ENCODE measurements at places on chromosomes 5 and 9.

- DNase-seq, result no peak
Measured at GRCh38 chr5:129241755-129242154, 147.2 kb downstream of the ISOC1 start.

- DNase-seq, result no peak
Measured at GRCh38 chr9:75939536-75940111, 49.2 kb downstream of the PCSK5 start.

GRCh38 chr5:36215910-36216309, 25.8 kb downstream of the NADK2 start:
- DNase-seq, result no peak

- no peak for DNase-seq
Measured at GRCh38 chr5:139513852-139514485, 31.4 kb upstream of the STING1 start.

DNA sequence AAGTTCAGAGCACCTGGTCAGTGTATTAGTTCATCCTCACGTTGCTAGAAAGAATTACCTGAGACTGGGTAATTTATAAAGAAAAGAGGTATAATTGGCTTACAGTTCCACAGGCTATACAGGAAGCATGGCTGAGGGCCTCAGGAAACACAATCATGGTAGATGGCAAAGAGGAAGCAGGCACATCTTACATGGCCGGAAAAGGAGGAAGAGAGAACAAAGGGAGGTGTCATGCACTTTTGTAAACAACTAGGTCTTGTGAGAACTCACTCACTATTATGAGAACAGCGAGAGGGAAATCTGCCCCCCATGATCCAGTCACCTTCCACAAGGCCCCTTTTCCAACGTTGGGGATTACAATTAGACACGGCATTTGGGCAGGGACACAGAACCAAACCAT, 28.8 kb upstream of the CAVIN4 start:
- DNase-seq, result no peak

DNA sequence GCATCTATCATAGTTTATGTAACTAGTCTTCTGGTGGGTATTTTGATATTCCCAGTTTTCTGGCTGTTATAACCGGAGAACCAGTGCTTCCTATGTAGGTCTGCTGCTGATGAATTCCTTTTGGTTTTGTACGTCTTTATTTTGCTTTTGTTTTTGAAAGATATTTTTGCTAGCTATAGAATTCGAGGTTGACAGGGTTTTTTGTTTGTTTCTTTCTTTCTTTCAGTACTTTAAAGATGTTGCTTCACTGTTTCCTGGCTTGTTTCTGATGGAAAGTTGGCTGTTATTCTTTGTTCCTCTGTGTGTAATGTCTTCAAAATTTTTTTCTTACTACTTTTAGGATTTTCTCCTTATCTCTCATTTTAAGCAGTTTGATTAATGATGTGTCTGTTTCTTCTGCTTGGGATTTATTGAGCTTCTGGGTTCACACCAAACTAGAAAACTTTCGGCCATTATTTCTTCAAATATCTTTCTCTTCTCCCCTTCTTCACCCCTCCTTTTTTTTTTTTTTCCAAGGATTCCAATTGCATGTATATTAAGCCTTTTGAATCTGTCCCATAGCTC, 27.5 kb downstream of the ZNF618 start:
- DNase-seq, result no peak

DNA sequence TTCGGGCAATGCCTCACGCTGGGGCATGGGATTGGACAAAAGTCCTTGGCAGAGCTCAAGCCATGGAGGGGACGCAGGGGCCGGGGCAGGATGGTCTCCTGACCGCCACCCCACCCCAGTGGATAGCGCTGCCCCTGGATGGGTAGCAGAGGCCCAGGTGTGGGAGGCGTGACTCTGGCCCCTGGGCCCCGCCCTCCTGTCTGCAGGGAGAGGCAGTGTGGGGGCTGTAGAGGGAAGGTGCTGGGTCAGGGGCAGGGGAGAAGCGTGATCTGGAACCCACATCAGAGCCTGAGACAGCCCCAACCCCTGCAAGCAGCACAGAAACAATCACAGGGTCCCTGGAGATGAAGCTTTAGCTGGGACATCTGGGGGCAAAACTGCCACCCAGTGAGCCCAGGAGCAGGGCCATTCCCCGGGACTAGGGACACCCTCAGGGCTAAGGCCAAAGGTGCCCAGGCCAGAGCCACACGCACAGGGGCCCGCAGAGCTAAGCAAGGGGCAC, 36.2 kb downstream of the NACC2 start:
- no peak for DNase-seq

- DNase-seq, result no peak
Measured at GRCh38 chr9:109258481-109259302, 62.2 kb downstream of the EPB41L4B start.

- no peak for DNase-seq
Measured at GRCh38 chr5:80170117-80170535, 85.7 kb downstream of the SERINC5 start.

DNA sequence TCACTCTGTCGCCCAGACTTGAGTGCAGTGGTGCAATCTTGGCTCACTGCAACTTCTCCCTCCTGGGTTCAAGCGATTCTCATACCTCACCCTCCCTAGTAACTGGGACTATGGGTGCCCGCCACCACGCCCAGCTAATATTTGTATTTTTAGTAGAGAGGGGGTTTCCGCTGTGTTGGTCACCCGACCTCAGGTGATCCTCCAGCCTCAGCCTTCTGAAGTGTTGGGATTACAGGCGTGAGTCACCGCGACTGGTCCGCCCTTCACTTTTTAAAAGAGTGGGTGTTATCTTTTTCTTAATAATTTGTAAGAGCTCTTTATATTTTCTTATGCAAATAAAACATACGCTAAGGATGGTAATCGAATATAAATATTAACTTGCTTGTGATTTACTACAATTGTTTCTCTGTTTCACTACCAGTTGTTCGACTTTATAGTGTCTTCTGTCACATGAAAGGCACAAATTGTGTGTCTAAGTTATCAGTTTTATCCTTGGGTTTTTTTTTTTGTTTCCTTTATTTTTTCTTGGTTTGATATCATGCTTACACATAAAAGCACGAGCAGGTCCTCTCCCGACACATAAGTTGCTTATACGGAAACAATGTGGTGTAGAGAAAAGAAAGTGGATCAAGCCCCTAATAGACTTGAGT, 1.9 kb upstream of the GPBP1 start:
- no peak for DNase-seq

- no peak for DNase-seq
Measured at GRCh38 chr9:132077881-132078698, 1.6 kb downstream of the MED27 start.

GRCh38 chr5:131394128-131394527, 130.3 kb downstream of the CDC42SE2 start:
- no peak for DNase-seq

DNA sequence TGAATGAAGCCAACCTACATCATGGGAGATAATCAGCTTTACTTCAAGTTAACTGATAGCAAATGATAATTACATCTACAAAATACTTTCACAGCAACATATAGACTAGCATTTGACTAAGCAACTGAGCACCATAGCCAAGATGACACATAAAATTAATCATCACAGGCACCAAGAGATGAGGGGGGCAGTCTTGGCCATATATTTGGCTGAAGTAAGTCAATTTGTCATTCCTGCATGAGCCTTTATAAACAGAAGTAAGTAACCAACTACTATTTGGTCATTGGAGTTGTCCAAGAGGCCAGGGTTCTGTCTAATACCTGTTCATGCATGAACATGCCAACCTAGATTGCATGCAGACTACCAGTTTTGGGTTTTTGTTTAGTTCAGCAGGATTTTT, 53.6 kb downstream of the PDCD1LG2 start:
- DNase-seq, result no peak

DNA sequence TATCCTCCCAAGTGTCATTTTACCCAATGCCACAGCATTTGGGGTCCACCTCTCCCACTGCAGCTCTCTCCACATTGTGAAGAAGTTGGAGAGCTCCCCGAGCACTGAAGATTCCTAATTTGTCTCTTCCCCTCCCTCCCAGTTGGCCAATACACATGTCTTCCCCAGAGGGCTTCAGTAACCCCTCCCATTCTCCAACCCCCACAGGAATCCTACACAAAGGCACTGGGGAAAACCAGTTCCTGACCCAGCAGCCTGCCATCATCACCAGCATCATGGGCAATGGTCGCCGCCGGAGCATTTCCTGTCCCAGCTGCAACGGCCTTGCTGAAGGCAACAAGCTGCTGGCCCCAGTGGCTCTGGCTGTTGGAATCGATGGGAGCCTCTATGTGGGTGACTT, 87.3 kb upstream of the WWC1 start:
- no peak for DNase-seq

GRCh38 chr9:8766096-8766495, 966.5 kb upstream of the DMAC1 start:
- no peak for DNase-seq

GRCh38 chr5:157855404-157855994, 3.4 kb downstream of the CLINT1 start:
- peak; percentile 26 for DNase-seq

GRCh38 chr5:180830253-180831138, 27.9 kb upstream of the MGAT1 start:
- no peak for DNase-seq

DNA sequence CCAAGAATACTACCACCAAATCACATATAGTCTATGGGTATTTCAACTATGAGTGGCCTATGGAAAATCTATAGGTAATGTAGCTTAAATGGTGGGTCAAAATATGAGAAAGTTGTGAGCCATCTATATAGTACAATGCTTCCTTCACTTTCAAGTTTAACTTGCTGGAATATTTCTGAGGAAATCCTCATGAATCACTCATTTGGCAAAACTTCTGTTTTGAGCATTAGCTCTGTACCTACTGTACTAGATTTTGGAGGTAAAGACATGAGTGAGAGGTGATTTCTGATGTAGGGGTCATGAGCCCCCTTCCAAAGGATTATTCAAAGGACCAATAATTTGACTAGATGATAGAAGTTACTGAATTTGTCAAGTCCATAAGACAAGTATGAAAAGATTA, 80.6 kb upstream of the DAB2 start:
- no peak for DNase-seq

All from 8988T (cell line).